Fibroblast of skin of back (primary cell): ENCODE measurements at places on chromosomes 16 and 17.

GRCh38 chr17:22692806-22693171 lies 1000.5 kb downstream of the KCNJ18 start:
- DNase-seq, result no peak

GRCh38 chr17:37101306-37101705 lies 152.6 kb downstream of the AATF start:
- no peak for DNase-seq

GRCh38 chr16:2810651-2811050 lies 6.4 kb upstream of the PRSS21 start:
- no peak for DNase-seq

DNA sequence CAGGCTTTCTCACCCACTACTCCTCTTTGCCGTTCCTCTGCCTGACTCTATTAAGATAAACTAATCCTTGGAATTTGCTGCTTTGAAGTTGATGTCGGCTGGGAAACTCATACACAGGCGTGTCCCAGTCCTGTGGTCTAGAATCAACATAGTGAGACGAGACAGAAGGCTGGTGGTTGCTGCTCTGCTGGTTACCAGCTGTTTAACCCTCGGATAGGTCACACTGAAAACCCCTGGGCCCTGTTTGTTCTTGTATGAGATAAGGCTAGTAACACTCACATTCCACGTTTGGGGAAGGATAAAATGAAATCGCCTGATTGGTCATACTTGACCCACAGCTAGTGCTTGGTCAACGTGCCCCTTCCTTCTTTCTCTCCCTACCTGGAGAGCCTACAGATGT lies 517.0 kb downstream of the CDH13 start:
- peak; percentile 85 for DNase-seq
